CD4-positive, alpha-beta T cell treated with Interleukin-4 for 4 hours (primary cell): ENCODE measurements at places on chromosomes 11 and 22.

DNA sequence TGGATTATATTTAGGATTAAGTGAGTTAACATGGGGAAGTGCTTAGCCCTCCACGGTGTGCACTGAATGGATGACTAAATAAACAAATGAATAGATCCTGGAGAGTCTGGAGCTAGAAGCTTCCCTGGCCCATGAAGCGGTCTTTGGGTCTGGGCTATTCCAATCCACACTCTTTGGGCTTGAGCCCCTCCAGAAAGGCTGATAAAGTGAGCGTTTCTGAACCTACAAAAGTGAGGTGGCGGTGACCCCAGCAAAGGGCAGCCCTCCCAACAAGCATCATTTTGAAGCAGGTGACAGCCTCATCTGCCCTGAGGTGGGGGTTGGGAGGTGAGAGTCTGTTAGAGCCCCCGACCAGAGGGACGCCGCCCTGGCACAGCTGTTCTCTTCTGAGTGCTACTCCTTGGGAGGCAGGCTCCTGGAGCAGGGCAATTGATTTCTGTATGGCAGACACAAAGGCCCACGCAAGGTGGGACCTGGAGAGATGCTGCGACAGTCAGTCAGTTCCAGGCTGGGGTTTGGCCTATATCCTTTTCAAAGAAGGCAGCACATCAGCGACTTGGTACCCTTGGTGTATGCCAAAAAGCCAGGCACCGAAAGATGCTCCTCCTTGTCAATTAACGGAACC lies 157.8 kb downstream of the CACNA1I start:
- no peak for DNase-seq

DNA sequence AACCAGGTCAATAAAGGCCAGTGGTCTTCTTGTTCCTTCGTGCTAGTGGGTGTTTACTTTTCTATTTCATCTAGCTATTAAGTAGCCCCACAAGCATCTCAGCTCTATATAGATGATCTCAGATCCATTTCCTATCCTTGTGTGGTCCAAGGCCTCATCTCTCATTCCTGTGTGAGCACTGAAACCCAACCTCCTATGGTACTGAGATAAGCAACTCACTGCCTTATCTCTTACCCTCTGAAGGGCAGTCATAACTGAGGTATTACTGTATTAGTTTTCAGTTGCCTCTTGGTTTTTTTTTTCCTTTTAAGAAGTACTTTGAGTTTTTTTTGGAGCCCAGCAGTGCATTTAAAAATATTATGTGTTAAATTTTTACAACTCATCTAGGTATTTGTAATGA lies 28.3 kb downstream of the ACER3 start:
- DNase-seq = no peak

- peak; percentile 14 for DNase-seq
Measured at GRCh38 chr11:3099178-3099577, 42.0 kb upstream of the CARS1 start.

DNA sequence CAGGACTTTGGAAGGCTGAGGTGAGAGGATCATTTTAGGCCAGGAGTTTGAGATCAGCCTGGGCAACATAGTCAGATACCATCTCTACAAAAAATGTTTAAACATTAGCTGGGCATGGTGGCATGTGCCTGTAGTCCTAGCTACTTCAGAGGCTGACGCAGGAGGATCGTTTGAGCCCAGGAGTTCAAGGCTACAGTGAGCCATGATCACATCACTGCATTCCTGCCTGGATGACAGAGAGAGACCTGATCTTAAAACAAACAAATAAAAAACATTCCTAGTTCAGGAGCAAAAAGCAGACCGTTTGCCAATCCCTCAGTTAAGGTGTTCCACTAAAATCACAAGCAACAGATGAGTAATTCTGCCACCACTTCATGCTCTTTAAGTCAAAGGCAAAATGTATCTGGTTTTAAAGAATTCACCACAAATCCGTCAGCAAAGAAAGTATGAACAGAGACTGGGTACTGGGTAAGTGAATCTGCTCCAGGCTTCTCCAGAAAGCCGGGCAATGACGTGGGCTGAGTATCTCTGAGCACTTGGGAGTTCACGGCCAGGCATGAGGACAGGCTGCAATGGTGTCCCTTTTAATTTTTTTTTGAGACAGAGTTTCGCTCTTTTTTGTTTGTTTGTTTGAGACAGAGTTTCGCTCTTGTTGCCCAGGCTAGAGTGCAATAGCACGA lies 19.5 kb downstream of the CLTCL1 start:
- no peak for DNase-seq

GRCh38 chr11:74639533-74639932 lies 47.2 kb downstream of the POLD3 start:
- DNase-seq = no peak

DNA sequence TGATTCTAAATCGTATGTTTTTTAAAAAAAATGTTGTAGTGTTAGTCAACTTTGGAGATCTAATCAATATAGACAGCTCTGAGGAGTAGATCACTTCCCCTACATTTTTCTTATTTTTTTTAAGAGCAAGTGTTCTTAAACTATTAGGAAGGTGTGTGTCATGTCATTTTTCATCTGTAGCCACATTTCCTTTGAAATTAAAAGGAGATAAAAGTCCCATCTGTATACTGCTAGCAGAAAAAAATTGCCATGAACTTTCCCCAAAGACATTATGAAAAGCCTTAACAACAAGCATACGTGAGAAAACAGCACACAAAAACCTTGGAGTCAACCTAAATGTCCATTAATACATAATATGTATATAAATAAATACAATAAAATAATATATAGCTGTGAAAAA lies 286.6 kb downstream of the ETS1 start:
- peak; percentile 85 for DNase-seq

- no peak for DNase-seq
Measured at GRCh38 chr11:11456866-11457265, 103.8 kb upstream of the CSNK2A3 start.

- DNase-seq = no peak
Measured at GRCh38 chr11:66291706-66292542, at the start of gene TMEM151A. TMEM151A (plus strand) TSS chr11:66291894; CDS start chr11:66292014, 120 bp downstream.

DNA sequence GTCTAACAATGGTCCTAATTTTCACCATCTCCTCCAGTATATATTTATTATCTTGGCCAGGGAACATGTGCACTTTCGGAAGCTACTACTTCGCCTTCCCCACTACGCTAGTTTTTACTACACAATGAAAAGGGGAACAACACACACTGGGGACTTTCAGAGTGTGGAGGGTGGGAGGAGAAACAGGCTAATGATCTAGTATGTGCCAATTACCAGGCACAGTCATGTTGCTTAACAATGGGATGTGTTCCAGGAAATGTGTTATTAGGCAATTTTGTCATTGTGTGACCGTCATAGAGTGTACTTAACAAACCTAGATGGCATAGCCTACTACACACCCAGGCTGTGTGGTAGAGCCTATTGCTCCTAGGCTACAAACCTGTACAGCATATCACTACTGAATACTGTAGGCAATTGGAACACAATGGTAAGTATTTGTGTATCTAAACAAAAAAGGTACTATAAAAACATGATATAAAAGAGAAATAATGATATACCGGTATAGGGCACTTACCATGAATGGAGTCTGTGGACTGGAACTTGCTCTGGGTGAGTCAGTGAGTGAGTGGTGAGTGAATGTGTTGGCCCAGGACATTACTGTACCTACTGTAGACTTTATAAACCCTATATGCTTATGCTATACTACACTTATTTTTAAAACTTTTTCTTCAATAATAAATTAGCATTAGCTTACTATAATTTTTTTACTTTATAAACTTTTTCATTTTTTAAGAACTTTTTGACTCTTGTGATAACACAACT lies 20.1 kb upstream of the CUL5 start:
- no peak for DNase-seq

GRCh38 chr11:63869171-63869591 lies 30.3 kb downstream of the MARK2 start:
- DNase-seq = no peak

DNA sequence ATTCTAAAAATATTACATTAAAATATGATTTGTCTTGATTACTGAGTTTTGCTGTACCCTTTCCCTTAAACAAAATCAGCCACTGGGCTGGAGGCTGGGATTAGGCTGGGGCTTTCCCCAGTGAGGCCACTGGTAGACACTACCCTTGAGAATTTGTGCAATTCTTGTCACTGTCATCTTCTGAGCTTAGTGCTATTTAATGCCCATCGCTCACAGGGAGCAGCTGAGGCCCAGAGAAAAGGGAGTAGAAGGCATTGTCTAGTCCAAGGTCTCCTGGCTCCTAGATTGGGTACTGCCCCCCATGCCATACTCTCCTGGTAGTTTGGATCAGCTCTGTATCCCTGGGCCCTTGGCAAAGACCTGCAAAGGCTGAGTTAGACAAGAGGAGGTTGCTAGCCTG lies 6.7 kb downstream of the CHRM1 start:
- no peak for DNase-seq

DNA sequence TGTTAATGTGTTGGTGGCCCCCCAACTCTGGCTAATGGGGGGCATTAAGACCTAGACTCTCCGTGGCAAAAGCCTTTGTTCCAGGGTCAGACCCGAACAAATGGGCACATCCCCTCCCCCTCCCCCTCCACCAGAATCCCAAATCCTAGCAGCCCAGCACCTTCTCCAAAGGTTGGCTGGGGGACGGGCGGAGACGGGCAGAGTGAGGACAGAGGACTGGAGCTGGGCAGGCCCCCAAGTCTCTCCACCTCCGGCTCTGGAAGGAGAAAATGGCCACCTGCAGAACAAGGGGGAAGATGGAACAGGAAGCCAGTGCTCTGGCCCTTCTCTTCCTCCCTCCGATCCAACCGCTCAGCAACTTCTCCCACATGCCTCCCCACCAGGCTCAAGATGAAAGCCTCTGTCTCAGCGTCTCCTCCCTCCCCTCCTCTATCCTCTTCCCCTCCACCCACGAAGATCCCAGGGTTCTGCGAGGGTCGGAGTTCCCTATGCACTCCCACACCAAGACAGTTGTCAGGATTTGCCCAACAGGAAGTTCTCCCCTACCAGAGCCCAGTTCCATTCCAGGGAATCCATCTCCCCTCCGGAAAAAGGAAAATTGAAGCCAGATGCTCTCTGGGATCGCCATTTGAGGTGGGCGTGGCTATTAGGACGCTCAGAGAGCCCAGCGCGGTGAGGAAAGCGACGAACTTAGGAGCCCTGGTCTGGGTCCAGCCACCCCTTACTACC lies 20.1 kb downstream of the ADA2 start:
- DNase-seq = no peak

- DNase-seq = no peak
Measured at GRCh38 chr22:42489000-42489399, 30.6 kb downstream of the RRP7A start.

GRCh38 chr11:18540207-18541009 lies 13.7 kb upstream of the TSG101 start:
- DNase-seq = peak; percentile 54

DNA sequence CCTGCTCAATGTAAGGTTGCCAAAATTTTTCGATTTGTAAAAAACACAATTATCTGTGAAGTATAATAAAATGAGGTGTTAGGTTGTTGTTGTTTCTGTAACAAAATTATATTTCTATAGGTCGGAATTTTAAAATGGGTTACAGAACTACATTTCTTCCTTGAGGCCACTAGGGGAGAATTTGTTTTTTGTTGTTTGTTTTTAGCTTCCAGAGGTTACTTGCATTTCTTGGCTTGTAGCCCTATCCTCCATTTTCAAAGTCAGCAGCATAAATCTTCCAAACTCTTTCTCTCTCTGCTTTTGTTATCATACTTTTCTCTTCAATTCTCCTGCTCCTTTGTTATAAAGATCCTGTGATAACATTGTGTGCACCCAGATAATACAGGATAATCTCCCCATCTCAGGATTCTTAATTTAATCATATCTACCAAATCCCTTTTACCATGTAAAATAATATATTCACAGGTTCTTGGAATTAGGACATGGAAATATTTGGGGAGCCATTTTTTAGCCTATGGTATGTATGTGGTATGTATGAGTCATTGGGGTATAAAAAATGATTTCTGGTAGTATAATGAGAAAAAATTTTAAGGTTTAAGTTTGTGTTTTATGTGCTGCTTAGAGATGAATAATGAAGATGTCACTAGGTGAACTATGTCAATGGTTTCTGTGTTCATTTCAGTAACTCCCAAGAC lies 9.4 kb upstream of the PATL1 start:
- no peak for DNase-seq

GRCh38 chr11:32088117-32088941 lies 2.5 kb upstream of the RCN1 start:
- DNase-seq = no peak

GRCh38 chr11:121767433-121767832 lies 314.7 kb upstream of the SORL1-AS1 start:
- DNase-seq = peak; percentile 4

GRCh38 chr11:94924171-94924572 lies 49.2 kb downstream of the CWC15 start:
- DNase-seq = peak; percentile 3

DNA sequence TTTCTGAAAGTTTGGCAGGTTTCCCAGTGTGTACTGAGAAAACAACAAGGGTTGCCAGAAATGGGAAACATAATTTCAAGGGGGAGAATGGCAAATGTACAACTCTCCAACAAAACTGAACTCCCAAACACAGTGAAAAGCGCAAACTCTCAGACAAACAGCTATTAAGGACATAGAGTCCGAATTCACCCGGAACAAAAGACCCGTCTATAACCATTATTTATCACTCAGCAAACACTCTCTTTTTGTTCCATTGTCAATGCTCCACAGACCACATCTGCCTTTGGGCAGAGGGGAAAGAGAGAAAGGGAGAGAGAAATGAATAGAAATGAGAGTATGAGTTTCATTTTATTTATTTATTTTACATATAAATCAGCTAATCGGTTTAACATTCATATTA lies 21.7 kb downstream of the KIRREL3 start:
- DNase-seq = no peak

DNA sequence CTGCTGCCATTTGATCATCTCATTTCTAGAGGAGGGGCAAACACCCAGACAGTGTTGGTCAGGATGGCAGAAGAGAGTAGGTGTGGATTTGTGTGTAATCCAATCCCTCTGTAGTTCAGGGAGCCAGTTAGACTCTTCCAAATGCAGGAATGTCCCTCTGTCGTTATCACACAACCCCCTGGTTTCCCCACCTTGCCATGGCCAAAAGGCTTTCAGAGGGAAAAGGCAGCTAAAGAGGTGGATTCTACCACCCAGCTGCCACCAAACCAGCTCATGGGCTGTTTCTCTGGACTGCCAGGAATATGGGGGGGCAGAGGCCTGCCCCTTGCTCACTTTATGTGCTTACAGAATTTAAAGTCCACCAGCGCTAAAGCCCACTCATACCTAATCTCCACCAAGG lies 18.1 kb downstream of the TSKU start:
- no peak for DNase-seq
